ENCODE measurements at places on chromosomes 11 and 22.

GRCh38 chr11:61607920-61608599 is 27.2 kb upstream of the SYT7 start:
- no peak for DNase-seq

- no peak for DNase-seq
These were observed 418.6 kb downstream of the FAM181B start for GRCh38 chr11:82315093-82315492.

DNA sequence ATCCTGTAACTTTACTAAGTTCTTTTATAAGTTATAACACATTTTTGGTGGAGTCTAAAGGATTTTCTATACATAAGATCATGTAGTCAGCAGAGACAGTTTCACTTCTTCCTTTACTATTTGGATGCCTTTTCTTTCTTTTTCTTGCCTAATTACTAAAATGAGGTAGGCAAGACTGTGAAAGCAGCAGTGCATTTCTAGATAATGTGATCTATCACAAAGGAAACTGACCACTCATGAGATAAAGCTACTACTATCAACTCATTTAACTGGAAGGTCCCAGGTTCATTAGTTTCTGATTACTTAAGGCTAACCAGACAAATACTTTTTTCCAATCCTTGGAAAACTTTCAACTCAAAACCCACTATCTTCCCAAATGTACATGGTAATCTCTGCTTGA is 196.2 kb upstream of the E2F8 start:
- DNase-seq, result no peak

DNA sequence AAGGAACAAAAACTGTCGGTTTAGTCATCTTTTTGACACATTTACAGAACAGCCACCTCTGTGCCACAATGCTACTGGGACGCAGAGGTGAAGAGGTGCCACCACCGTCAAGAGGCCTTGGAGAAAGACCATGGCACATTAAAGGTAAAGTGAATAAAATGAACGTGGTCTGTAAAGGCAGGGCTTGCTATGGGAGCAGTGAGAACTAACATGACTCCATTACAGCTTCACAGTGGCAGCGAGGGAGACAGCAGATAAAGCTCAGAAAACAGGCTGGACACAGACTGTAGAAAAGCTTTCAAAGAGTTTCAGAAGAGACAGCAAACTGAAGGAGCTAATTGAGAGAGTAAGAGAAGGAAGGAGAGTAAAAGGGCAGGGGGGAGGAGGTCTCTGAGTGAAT is 102.9 kb downstream of the GAB2 start:
- DNase-seq, result no peak

GRCh38 chr11:123292647-123293046 is 97.6 kb upstream of the CLMP start:
- DNase-seq, result no peak

DNA sequence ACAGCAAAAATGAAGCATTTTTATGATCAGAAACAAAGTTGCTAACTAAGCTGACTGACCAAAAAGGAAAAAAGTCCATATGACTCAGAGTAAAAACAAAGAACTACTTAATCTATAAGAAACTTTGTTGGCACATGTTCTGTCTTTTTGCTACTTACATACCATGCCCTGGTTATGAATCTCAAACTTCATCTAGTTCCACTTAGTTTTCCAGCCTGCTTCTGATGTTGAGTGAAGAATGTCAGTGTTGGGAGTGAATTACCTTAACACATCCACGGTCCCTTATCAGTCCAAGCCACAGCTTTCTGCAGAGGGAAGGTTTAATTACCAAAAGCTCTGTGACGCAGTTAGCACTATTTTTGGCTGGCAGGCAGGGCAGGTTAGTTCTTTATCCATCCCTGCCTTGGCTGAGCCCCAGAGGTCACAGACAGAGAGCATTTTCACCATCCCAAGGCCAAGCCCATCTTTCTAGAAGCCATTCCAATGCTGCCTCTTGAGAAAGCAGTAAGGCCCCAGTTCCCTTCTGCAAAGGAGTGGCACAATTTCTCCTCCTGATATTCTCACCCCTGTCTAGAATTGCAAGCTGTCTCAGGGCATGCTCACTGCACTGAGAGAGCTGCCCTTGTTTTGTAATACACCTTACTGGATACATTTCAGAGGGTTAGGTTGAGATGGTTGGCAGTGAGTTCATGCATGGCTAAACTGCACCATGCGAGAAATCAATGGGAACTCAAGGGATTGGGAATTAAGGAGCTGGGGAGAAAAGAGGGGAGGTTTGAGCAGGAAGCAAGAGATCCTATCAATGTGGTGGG is 67.1 kb downstream of the SLC1A2 start:
- peak; percentile 31 for DNase-seq

DNA sequence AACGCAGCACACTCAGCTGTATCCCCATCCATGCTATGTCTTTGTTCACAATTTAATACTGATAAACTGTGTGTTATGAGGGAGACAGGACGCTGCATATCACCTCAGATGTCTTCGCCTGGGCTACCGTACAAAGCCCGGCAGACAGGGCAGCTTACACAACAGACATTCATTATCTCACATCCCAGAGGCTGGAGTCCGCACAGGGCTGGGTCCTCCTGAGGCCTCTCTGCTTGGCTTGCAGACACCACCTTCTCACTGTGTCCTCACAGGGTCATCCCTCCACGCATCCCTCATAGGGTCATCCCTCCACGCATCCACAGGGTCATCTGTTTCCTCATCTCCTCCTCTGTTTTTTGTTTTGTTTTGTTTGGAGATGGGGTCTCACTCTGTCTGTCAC is 61.2 kb downstream of the SHANK2 start:
- DNase-seq, result no peak

GRCh38 chr11:61041755-61042518 is 60.4 kb upstream of the CD5 start:
- peak; percentile 1 for DNase-seq

DNA sequence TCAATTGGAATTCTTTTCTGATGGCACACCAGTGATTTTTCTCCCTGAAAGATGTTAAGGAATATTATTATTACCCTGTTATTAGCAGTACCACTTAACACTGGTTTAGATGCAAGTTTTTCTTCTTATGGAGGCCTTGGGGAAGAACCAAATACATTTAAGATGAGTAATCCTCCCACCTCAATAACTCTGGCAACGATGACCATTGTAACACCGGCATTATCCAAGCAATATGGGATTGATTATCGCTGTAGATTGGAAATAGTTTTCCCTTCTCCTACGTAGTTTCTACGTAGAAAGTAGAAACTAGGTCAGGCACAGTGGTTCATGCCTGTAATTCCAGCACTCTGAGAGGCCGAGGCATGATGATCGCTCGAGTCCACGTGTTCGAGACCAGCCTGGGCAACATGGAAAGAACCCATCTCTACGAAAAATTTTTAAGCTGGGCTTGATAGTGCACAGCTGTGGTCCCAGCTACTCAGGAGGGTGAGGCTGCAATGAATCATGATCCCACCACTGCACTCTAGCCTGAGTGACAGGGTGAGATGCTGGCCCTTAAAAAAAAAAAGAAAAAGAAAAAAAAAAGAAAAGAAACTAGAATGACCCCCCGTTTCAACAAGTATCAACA is 45.5 kb downstream of the PACSIN2 start:
- peak; percentile 20 for DNase-seq
